Neuronal stem cell (in vitro differentiated cells): ENCODE measurements at places on chromosomes 3 and 15.

GRCh38 chr15:90489944-90490343, 39.8 kb upstream of the CRTC3 start:
- no peak for DNase-seq

DNA sequence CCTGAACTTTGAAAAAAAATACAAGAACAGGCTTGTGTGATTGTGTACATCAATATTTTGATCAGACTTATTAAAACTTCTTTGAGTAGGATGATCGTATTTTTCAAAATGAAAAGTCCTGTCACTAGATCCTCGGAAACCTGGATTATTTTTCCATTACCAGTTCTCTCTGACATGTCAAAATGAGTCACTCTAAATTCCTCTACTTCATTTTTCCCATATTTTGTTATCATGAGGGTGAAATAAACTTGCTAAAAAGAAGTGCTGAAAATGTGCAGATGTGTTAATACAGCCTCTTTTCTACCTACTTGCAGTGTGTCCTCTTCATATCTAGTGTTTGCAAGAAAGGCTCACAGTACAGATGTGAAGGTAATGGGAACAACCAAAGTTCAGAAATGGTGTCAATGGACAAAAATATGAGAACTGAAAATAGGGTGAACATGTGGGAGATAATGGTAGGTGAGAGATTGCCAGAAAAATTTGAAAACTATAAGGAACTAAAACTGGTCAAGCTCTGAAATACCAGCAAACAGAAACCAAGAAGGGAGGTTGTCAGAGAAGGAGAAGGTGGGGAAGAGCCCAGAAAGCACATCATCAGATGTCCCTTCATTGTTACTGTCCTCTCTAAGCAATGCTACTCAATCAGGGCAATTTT, 108.2 kb downstream of the EOMES start:
- DNase-seq = no peak

- DNase-seq = no peak
These were observed 81.3 kb downstream of the MINAR1 start for GRCh38 chr15:79513417-79513816.

DNA sequence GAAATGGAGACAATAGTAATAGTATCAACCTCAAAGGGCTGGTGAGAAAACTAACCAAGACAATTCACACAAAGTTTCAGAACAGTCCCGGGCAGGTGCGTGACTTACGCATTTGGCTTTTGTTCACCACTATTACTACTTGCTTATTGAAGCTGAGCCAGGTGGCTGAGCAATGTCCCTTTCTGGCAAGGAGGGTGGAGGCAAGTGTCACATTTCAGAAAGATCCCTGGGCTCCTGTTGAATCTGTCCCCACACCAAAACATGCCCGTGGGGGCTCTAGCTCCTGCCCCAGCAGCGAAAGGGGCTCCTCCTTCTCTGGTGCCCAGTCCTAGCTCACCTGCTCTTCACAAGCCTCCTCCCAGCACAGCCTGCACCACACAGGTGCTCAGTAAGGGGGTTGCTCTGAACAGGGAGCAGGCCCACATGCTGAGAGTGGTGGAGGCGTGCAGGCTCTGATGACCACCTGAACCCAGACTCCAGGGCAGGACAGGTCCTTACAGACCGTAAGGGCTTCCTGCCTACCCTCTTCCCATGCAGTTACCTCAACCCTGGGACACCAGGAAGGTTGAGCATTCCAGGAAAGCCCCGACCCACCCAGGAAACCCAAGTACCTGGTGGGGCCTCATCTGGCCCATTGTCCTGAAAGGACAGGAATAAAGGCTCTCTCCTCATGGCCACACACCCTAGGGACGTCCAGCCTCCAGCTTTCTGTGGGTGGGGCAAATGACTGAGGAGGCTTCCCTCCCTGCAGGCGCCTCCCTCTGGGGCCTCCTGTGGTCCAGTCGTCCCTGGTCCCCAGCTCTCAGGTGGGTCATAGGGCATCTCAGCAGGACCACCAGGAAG, 32.6 kb downstream of the SEMA7A start:
- DNase-seq = no peak

GRCh38 chr3:45572755-45573154, 21.8 kb upstream of the LIMD1 start:
- DNase-seq = no peak

GRCh38 chr3:178059836-178060235, 476.4 kb upstream of the KCNMB2 start:
- no peak for DNase-seq

DNA sequence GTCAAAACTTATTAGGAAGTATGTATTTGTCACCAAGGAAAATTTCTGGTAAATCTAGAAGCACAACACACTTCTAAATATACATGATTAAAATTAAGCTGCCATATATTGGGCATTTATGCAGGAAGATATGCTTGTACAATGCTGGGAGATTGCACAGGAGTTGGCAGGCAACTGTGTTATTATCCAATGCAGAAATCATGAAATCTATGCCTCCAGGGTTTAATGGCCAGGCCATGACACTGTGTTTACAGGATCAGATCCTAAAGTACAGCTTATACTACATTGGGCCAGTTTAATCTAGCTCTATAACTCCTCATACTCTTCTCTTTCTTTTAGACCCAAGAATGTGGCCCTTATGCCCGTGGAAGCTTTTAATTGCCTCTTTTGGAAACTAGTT, 391.4 kb upstream of the DPH6 start:
- no peak for DNase-seq

- DNase-seq = no peak
These were observed 247.4 kb upstream of the TPM1 start for GRCh38 chr15:62795171-62795570.

DNA sequence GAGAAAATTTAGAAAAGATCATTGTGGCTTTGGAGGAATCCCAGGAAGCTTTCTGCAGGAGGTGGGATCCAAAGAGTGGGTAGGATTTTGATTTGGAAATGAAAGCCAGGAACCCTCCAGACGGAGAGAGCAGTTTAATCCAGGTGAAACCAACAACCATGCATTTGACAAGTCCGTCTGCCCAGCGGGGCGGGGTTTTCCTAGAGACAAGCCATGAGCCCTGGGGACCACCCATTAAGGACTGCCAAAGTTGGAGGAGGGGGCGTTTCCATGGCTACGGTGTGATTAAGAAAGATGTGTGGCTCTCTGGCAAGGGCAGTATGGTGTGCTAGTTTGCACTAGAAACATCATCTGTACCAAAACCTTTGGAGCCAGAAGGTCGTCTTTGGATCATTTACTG, 53.4 kb downstream of the SRGAP3 start:
- peak; percentile 81 for DNase-seq

DNA sequence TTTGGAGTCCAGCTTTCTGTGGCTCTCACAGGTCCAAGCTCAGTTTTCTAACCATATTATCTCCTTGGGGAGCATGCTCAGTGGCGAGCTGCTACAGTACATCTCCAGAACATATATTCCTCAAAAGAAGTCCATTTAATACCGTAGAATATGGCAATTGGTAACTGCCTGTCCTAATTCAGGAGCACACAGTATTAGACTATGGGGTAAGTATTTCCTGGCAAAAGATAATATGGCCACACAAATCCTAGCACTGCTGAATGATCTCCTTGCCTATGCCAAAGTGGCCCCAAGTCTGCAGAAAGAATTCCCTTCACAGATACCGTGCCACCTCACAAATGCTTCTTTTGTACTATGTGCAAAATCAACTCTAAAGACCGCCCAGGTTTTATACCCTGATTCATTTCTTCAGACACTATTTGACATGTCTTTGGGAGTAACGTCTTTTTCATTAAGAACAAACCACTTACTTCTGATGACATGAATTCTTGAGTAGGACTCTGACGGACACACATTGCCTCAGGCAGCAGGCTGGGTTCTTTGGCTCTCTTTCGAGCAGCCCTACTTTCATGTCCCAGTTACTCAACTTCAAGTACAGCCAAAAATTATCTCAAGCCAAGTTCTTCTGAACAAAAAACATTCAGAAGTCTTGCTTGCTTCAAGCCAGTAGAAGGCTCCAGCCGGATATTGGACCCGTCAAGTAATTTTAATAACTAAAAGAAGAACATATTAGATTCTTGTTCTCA, 368.3 kb upstream of the DCBLD2 start:
- no peak for DNase-seq

DNA sequence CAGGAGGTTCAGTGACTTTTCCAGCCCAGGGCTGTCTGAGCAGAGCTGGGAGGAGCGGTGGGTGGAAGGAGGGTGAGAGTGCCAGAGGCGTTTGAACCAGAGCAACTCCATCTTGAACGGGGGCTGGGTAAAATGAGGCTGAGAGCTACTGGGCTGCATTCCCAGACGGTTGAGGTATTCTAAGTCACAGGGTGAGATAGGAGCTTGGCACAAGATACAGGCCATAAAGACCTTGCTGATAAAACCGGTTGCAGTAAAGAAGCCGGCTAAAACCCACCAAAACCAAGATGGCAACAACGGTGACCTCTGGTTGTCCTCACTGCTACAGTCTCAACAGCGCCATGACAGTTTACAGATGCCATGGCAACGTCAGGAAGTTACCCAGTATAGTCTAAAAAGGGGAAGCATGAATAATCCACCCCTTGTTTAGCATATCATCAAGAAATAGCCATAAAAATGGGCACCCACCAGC, 60.2 kb downstream of the ABTB1 start:
- DNase-seq = no peak

GRCh38 chr3:197285557-197285956, 12.9 kb downstream of the DLG1 start:
- no peak for DNase-seq

GRCh38 chr15:80431635-80432344, 27.6 kb downstream of the ARNT2 start:
- no peak for DNase-seq

DNA sequence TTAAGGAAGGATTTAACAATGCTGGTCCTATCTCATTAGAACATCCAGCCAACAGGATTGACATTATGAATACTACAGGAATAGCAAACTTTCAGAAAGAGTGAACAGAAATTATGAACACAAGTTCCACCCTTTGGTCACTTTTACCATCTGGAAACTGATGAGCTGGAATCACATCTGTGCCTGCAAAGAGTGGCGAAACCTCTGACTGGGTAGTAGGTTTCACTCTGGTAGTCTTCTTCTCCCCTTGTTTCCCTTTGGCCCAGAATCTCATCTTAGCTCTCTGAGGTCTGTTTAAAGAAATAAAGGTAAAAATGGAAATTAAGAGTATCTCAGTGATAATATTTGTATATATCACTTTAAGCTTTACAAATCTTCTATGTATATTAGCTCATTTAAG, 73.1 kb downstream of the NR2E3 start:
- DNase-seq = no peak

DNA sequence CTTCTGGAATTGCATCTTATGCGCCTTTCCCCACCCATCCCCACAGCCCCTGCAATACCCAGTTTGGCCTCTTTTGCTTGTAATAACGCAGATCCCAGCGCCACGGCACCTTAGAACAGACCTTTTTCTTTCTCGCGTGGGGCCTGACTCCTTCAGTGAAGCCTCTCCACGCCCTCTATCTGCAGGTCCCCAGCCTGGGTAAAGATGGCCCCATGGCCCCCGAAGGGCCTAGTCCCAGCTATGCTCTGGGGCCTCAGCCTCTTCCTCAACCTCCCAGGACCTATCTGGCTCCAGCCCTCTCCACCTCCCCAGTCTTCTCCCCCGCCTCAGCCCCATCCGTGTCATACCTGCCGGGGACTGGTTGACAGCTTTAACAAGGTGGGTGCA, 594 bp downstream of the CRELD1 start:
- DNase-seq = no peak

DNA sequence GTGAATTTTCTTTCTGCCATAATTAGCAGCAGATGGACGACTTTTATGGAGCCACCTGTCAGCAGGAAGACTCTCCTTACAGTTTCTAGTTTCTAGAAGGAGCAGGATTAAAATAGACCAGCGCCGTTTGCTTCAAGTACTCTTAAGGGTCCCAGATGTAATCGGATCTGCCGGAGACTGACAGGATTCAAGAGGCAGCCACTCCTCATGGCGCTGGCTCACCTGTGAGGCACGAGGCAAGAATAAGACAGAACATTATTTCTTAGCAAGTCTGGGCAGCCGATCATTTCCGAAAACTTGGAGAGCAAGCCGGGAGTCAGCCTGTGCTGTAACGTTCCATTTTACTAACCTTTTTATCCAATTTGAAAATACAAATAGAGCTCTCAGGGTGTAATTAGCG, 410.4 kb upstream of the RORA start:
- no peak for DNase-seq

GRCh38 chr3:172317984-172318383, 130.3 kb downstream of the GHSR start:
- no peak for DNase-seq

DNA sequence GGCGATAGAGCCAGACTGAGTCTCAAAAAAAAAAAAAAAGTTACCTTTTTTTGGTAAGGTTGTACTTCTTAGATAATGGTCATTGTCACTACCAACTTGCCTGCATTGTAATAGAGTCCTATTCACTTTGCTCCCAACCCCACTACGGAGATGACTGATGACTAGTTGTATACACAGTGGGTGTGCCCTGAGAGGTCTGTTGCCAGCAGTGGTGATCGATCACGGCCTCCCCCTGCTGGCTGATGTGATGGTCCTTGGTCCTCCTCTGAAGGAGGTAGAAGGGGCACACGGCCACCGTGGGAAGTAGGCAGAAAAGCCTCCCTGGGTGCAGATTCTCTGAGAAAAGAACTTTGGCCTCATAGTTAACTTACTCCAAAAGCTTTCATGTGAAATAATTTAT, 10.7 kb downstream of the GCNT3 start:
- no peak for DNase-seq

DNA sequence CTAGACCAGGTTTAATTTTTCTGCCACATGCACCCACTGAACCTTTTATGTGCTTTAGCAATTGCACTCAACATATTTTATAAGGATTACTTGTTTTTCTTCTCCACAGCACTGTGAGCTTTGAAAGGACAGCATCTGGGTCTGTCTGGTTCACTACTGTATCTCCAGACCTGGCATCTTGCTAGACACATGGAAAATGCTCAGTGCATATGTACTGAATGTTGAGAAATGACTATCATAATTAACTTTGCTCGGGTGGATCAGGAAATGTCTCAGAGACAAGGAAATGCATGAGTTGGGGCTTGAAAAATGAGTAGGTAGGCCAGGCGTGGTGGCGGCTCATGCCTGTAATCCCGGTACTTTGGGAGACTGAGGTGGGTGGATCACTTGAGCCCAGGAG, 40.2 kb downstream of the DOCK3 start:
- DNase-seq = no peak

- no peak for DNase-seq
These were observed 26.8 kb upstream of the CHRM5 start for GRCh38 chr15:33941279-33942063.

DNA sequence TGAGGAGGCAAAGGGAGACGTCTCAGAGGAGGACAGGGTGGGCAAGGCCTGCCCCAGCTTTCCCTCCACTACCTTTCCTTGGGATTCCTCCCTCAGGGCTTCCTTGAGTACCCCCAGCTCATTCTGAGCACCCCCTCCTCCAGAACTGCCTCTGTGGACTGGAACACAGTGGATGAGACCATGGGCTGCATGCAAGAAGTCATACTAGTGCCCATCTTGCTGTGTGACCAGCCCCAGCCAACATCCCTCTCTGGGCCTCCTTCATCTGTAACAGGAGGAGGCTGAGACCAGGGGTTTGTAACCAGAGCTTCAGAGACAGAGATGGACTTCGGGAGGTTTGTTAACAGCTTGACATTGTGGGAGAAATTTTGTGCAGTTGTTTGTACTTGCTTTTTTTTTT, 25.6 kb downstream of the FEM1B start:
- DNase-seq = no peak
